ENCODE measurements at places on chromosomes 13 and 19. TPM values are rescaled to one million over a fixed set of nuclear protein-coding genes. Genes with fewer than 3 reads are reported as not detected.

DNA sequence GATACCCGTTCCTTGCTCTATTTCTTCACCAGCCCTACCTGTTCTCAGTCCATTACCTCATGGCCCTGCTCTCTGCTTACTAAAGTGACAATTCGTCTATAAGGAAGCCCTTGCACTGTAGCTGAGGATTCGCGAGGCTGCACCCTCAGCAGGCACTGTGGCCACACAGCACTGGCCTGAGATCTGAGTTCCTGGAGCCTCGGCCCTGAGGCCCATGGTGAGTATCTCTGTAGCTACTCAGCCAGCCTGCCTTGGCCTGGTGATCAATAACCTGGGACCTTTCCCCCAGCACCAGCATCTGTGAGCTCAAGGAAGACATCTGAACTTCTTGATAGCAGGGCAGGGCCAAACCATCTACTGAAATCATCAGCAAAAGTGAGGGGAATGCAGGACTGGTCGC, 90.7 kb downstream of the RGCC start:
- no peak for DNase-seq

DNA sequence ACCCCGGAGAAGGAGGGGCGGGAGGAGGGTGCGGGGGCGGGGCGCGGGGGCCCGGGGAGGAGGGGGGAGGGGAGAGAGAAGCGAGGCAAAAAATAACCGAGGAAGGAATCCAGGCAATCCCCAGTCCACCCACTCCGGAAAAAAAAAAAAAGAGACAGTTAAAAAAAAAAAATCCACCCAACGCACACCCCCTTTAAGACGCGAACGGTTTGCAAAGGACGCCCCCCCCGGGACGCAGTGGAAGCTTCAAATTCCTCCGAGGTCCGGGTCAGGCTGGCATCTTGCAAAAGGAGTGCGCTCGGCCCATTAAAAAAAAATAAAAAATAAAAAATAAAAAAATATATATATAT, at the start of gene CACNA1A:
CACNA1A (minus strand) TSS at position 9 of the 350 bp plus-strand sequence. CDS start 255 bp downstream, outside the sequence.
- DNase-seq = no peak

HPN gene
- 0.17 TPM for total RNA-seq

TMIGD2 gene
- total RNA-seq = not detected

CELF5 gene
- total RNA-seq = not detected

Data from dermis blood vessel endothelial cell (primary cell).